GOT3 (cell line): ENCODE measurements at places on chromosomes 4 and X.

DNA sequence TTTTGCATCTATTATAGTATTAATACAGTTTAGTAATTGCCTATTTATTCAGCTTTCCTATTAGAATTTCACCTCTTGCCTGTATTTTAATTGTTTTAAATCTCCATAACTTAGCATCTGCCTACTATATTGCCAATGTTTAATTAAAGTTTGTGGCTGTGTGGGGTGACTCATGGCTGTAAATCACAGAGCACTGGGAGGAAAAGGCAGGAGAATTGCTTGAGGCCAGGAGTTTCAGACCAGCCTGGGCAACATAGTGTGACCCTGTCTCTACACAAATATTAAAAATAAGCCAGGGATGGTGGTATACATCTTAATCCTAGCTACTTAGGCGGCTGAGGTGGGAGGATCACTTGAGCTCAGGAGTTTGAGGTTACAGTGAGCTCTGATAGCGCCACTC is 14.5 kb upstream of the CCSER1 start:
- no peak for DNase-seq

- no peak for DNase-seq
Observed at GRCh38 chr4:74263551-74263950, 44.7 kb upstream of the EPGN start.

DNA sequence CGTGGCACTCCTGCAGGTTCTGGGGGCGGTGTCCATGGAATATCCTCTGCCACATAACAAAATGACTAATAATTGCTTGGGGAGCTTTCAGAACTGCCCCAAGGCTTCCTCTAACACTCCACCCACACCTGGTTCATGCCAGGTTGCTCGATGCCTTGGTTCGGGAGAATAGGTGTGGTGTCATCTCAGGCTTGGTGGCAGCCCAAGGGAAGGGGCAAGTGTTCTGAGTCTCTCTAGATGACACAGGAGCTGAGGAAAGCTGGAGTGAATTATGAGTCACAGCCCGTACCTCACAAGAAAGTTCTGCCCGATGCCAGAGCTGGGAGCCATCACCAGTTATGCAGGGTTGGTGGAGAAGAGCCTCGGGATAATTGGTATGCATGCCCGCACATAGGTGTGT is 14.7 kb downstream of the FTSJ1 start:
- DNase-seq = no peak

- DNase-seq = no peak
Observed at GRCh38 chr4:17561195-17561909, 15.6 kb upstream of the LAP3 start.

DNA sequence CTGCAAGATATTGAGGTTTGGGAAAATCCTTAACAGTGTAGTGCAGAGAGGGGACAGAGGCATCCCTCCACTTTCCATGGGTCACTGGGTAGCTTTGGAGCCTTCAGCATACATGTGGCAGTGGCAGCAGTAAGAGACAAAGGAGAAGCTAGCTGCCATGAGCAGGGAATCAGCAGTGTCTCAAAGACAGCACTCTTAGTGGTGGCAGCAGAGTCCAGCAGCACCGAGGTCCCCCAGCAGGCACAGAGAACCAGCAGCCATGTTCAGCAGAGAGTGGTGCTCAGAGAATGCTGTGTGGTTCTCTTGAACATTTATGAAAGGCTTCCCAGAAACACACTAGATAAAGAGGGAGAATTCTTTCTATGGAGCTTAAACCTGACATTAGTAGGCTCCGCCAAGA is 308.5 kb downstream of the CENPC start:
- DNase-seq = no peak

GRCh38 chrX:108068121-108068520 is 23.2 kb downstream of the PSMD10 start:
- DNase-seq = no peak

DNA sequence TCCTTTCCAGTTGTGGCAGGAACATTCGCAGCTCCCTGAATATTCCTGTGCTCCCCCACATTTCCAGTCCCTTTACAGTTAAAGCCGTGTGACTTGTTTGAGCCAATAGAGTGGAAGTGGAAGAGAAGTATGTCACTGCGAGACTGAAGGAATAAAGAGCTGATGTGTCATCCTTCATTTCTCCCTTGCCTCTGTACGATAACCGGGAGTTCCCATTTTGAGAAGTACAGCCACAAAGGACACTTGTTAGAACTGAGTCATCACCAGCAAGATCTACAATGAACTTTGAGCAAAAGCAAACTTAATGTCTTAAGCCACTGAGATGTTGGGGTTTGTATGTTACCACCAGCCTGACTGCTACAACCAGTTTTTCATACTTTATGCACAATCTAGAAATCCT is 92.3 kb downstream of the SPRY1 start:
- DNase-seq = no peak

DNA sequence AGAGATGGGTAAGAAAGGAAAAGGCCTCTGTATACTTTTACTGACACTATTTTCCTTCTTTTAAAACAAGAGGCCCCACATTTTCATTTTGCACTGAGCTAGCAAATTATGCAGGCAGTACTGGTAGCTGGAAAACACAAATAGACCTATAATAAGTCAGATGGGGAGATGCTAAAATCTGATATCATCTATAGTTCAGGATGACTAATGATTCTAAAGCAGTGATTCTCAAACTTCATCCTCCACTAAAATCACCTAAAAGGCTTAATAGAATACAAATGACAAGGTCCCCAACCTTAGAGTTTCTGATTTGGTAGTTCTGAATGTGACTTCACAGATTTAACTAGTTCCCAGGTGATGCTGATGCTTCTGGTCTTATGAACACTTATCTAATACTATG is 247.3 kb upstream of the DIPK2B start:
- DNase-seq = no peak
